Hair follicular keratinocyte (primary cell): ENCODE measurements at places on chromosomes 3 and 15. TPM values are rescaled to one million over a fixed set of nuclear protein-coding genes. Genes with fewer than 3 reads are reported as not detected.

GOLGA6B gene
- not detected in 2 replicates for total RNA-seq

CHL1 gene
- total RNA-seq, result 0.08 and 0.47 TPM in 2 replicates

P4HTM gene
- 2.2 and 3.5 TPM in 2 replicates for total RNA-seq

LEKR1 gene
- 0.08 and 0.30 TPM in 2 replicates for total RNA-seq

GAP43 gene
- total RNA-seq, result not detected in 2 replicates

DVL3 gene
- total RNA-seq, result 24.0 and 24.9 TPM in 2 replicates

CSTA gene
- total RNA-seq, result 486 and 754 TPM in 2 replicates

SATB1 gene
- 5.6 and 11.5 TPM in 2 replicates for total RNA-seq

PTX3 gene
- 0.23 and 2.7 TPM in 2 replicates for total RNA-seq

TP63 gene
- 138 and 212 TPM in 2 replicates for total RNA-seq

CRYGS gene
- total RNA-seq, result 0.23 and 0.84 TPM in 2 replicates

DAZL gene
- not detected in 2 replicates for total RNA-seq

ITGB5 gene
- total RNA-seq, result 92.5 and 103 TPM in 2 replicates

EIF4A2 gene
- total RNA-seq, result 175 and 285 TPM in 2 replicates

PCLAF gene
- 33.3 and 39.1 TPM in 2 replicates for total RNA-seq

ANKRD63 gene
- total RNA-seq, result not detected in 2 replicates

HCLS1 gene
- total RNA-seq, result 0.39 TPM in 1 of 2 replicates, not detected in the other

ZCWPW2 gene
- 0.23 and 0.42 TPM in 2 replicates for total RNA-seq

PLS1 gene
- 9.1 and 13.4 TPM in 2 replicates for total RNA-seq
